Activated CD8-positive, alpha-beta T cell treated with anti-CD3 and anti-CD28 coated beads for 36 hours (primary cell): ENCODE measurements at places on chromosomes 16 and 17.

DNA sequence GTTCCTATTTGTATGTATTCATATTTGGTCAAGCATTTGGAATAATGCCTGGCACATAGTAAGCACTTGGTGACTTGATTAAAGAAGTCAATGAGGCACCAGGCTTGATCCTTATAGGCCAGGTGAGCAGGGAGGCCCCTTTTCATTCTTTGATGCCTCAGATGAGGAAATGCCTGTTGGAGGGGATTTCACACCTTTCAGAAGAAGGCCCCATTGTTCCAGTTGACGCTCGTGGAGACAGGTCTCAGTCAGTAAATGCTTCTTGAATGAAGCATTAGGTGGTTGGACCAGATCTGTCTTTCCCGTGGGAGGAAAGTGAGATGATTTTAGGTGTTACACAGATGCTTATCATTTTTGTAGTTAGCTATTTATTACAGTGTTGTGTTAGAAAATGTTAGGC, 13.0 kb downstream of the LCMT1 start:
- DNase-seq: no peak

- no peak for DNase-seq
Observed at GRCh38 chr17:74599448-74599939, 7.4 kb upstream of the CD300LD start.

DNA sequence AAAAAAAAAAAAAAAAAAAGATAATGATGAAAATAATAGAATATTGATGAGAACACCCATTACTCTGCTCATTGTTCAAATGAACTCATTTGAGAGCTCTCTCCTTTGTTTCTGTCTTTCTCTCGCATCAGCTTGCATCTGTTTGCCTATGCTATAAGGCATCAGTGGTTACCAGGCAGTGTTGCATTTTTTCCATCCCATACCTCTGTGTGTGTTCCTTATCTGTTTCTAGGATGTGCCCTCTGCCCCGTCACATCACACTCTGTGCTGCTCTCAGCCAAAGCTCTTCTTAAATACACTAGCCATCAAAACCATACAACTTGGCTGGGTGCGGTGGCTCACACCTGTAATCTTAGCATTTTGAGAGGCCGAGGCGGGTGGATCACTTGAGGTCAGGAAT, 568.2 kb downstream of the WWOX start:
- DNase-seq: no peak

- DNase-seq: peak; percentile 56
Observed at GRCh38 chr16:57764341-57765159, 29.0 kb downstream of the KATNB1 start.

DNA sequence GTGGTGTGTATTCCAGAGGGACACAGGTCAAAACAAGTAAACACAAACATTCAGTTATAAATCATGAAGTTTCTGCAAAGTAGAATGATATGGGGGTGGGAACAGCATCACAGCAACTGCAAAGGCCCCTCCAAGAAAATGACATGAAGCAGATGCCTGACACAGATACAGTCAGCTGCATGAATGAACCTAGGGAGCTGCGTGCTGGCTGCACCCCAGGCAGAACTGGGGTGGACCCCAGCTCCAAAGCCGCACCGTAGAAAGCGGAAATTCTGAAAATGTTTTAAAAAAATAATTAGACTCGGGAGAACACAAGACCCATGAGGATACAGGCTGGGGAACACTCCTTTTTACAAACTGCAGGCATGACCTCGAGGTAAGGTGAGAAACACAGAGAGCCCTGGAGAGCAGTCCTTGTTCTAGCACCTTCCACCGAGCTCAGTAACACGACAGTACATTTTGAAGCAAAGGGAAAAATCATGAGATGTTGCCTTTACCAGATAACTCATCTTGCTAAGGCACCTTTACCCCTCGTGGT, 323.8 kb downstream of the SOX9 start:
- no peak for DNase-seq

DNA sequence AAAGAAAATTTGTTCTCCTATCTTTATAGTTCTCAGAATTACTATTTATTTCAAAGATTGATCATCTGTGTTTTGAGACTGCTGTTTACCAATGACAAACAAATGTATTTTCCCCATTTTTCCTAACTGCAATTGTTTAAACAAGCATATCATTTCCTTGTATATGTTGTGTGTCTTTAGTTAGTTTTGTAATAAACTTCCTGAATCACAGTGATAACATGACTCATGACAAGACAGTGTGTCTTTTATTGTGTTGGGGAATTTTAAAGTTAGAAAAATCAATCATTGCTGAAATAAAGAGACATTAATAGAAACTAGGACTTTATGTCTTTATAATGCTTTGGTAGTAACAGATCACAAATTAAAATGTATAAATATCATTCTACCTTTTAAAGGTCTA, 348.5 kb downstream of the KCNJ2 start:
- DNase-seq: no peak

GRCh38 chr16:47461598-47462266, 601 bp downstream of the PHKB start:
- DNase-seq: peak; percentile 35

- peak; percentile 63 for DNase-seq
Observed at GRCh38 chr16:56708525-56709442, 21.1 kb upstream of the NUP93 start.

GRCh38 chr17:76082326-76083251, 3.6 kb downstream of the ZACN start:
- no peak for DNase-seq

DNA sequence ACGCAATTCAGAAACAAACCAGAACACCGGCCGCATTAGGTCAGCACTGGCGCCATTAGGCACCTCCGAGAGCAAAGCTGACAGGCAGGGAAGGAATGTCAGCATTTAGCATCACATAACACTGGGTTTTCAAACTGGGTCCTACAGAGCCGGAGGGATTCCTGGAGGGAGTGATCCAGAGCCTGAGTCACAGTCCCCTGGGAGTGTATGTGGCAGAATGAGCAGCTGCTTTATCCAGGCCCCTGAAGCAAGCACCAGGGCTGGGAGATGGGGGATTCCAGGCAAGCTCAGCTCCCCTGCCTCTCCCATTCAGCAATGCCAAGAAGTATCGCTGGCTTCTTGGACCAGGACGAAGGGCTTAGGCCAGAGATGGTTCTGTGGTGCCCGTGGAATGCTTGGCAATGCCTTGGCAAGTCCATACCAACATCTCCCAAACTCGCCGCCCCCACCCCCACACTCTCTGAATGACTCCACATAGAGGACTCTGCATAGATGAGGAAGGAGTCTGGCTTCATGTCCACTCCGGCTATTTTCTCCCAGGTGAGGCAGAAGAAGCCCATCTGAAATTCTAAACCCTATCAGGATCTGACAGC, 20.4 kb downstream of the GAS7 start:
- no peak for DNase-seq

- DNase-seq: no peak
Observed at GRCh38 chr17:37830151-37830993, 85.5 kb upstream of the HNF1B start.
